ENCODE measurements at places on chromosomes 12 and 14.

DNA sequence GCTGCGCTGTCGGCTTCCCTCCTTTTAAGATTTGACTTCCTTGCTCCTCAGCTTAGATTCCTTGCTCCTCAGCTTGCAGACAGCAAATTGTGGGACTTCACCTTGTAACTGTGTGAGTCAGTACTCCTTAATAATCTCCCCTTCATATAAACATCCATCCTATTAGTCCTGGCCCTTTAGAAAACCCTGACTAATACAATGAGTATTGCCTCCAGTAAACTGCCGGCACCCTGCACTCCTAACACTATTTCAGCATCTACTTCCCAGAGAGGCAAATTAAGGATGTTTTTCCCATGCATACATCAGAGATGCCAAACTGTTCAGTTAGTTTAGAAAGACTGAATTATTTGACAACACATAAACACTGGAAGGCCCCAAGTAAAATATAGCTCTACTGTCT is 611.3 kb upstream of the TMEM132C start:
- DNase-seq = no peak

DNA sequence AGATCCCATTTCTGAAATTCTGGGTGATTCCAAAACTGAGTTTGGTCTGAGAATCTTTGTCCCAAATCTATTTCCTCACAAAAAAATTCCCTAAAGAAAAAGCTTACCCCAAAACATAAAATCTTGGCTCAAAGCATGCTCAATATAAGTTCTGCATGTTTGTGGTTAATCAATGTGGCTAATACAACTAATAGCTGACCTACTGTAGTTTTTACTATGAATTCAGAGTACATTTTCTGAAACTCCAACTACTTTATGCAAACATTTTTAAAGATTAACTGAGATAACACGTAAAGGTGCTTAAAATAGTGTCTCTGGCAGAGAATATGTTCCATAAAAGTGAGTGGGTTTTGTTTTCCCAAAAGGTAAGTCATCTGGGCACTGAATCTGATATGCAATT is 133.1 kb downstream of the MED13L start:
- no peak for DNase-seq

GRCh38 chr14:84592770-84593169 is 937.2 kb upstream of the FLRT2 start:
- no peak for DNase-seq

DNA sequence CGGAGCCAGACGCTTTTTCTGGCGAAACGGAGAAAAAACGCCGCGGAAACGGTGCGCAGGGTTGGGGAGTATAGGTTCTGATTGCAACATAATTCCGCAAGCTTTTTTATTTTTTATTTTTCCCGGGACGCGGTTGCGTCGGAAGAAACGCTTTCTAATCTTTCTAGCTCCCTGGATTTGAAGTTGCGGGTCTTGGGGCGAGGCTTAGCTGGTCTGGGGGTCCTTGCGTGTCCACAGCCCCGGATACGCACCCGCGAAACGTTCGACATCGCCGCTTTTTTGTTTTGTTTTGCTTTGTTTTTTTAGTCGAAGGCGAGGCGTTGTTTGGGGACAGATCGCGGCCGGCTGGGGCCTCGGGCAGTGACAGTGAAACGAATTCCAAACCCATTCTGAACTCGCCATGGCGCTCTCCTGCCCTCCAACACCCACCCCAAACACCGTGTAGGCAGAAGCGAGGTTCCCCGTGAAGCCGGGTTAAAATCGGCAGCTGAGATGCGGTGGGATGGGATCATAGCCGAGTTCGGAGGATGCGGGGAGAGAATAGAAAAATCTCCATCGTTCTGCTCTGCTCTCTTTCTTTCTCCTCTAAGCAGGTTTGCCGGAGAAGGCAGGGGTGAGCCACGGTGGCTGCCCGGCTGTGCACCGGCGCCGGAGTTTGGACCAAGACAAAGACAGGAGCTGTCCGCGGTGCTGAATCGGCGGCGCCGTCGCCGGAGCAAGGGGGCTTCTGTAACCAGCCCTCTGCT is 8.1 kb upstream of the LHX5 start:
- DNase-seq = no peak

GRCh38 chr12:13864081-13864673 is 117.2 kb downstream of the GRIN2B start:
- DNase-seq = peak; percentile 27

- no peak for DNase-seq
Observed at GRCh38 chr12:129613314-129613713, 290.5 kb downstream of the TMEM132D start.

DNA sequence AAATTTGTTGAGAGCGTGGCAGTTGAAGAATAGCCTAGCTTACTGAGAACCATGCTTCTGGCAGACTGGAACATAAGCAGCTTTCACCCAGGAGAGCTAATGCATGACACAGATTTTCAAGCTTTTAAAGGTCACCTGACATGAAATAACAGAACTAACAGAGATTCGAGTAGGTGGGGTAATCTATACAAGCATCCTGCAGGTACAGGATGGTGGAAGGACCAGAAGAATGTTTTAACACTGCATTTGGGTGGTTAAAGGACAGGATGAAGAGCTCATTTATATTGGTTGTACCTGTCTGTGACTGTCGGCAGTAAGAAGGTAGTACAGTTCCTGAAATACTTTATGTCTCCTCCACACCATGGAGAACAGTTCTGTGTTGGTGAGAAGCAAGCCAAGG is 8.9 kb downstream of the PELI2 start:
- no peak for DNase-seq

- DNase-seq = no peak
Observed at GRCh38 chr12:38586789-38587188, 270.2 kb downstream of the ALG10B start.

DNA sequence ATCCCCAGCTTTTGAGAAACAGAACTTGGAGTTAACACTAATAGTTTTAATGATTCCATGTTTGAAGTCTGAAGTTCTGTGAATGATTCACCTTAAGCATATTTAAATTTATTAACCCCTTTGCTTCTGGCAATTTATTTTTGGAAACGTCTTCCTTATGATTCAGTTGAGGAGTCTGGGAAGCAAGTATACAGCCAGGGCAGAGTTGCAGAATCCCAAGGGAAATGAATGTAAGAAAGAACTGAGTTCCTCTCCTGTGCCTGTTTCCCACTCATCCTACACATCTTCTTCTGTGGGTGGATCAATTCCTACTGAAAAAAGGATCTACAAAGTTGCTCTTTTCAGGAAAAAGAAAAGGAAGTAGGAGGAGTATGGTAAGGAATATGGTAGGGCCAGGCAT is 108.2 kb upstream of the CCDC91 start:
- no peak for DNase-seq

DNA sequence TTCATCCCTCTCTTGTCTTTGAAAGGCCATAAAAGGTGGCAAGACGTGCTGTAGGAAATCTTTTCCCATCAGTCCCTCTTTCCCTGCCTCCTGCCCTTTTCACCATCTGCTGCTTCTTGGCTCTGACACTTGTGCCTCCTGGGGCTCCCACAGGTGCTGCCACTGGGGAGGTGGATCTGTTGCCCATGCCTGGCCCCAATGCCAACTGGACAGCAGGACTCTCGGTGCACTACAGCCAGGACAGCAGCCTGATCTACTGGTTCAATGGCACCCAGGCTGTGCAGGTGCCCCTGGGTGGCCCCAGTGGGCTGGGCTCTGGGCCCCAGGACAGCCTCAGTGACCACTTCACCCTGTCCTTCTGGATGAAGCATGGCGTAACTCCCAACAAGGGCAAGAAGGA is 6.5 kb downstream of the CLSTN3 start:
- DNase-seq = no peak

DNA sequence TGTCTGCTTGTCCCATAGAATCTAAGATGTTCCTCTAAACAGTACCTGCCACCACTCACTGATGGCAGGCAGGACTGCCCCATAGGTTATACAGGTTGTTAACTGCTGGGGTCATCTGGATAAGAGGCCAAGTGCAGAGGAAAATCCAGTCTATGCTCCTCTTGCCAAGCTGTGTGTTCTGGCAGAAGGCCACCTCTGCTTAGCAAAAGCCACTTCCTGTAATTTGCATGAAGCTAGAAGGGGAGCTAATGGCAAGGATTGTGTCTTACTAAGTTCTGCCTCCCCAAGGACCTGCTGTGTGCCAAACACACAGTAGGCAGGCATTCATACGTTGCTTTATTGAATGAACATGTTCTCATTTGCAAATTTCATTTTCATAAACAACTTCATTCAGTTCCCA is 445.4 kb downstream of the BCL11B start:
- DNase-seq = no peak

- no peak for DNase-seq
Observed at GRCh38 chr12:71135812-71136176, 22.0 kb downstream of the TSPAN8 start.

DNA sequence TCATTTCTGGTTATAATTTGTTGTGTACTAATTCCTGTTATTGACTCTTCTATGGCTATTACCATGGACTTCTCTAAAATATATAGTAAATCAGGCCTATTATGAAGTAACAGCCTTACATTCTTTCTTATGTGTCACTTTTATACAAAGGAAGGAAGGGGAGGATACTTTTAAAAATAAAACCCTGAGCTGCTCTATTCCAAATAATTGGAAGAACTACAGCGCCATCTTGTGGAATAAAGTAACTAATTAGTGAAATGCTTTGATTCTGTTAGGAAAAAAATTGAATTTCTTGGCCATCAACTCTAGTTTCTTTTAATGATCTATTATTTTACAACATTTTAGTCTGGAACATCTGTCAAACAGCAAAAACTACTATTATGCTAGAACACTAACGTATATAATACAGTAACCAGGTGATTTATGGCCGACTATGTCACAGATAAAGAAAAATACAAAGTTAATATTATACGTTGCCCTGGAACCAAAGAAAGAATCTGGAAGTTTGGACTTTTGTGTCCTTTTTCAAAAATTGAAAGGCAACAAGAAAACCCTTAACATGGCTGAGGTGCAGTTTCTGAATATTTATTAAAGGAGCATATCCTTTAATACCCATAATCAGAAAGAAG is 55.0 kb upstream of the NELL2 start:
- no peak for DNase-seq

DNA sequence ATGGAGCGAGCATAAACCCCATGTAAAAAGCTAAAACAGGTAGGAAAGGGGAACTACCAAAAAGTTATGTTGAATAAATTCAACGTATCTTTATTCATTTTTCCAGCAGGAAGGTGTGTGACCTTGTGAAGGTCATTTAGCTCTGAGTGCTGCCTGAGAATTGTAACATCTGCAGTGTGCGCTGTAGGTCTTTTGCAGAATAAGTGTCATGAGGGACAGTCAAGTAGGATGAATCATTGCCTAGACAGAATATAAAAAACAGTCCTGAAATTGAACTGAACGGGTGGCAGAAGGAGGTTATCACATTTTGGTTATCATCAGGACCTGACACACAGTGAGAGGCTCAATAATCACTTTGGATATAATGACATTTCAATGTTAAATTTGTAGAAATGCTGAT is 334.8 kb upstream of the NOVA1 start:
- no peak for DNase-seq

DNA sequence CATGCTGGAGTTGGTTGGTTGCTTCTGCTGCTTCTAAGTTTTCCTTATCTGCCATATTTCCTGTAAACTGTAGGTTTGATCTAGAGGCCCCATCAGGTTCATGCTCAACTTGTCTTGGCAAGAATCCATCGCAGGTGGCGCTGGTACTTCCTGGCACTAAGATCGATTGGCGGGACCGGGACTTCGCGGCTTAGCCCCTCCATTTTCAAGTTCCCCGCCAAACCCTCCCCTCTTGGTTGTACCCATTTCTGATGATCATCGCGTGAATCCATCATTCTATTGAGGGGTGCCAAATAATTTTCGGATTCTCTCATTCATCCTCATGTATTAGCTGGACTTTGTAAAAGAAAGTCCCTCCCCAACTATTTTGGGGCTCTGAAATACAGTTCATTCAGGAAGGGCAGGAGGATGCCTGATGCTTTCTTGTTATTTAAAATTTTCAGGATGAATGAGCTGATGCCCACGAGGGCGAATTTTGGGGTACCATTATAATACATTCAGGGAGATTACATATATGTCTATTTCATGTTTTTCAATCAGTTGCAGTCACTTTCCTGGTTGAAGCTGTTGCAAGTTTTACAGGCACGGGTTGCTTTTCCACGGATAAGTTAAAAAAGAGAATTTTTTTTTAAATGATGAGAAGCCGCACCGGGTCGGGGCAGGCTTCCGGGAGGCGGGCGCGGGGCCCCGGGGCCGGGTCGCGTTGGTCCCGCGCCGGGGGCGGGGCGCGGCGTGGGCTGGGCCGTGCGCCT is 395 bp upstream of the BRI3BP start:
- peak; percentile 17 for DNase-seq

GRCh38 chr14:100989924-100990323 is 86.4 kb upstream of the RTL1 start:
- no peak for DNase-seq

- DNase-seq = no peak
Observed at GRCh38 chr12:129312048-129312447, 458.8 kb downstream of the GLT1D1 start.

DNA sequence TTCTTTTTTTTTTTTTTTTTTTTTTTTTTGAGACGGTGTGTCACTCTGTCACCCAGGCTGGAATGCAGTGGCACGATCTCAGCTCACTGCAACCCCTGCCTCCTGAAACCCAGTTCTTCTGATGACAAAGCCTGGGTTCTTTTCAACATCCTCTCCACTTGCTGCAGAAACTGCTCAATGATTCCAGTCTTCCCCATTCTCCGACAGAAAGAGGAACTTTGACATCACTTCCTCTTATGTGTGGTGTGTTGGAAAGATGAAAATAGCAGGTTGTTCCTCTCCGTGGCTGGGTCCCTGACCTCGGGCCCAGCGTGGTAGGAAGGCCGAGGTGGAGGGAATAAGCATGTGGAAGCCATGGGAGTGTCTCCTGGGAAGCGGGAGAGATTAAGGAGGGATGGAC is 198.4 kb downstream of the PHETA1 start:
- DNase-seq = no peak

- no peak for DNase-seq
Observed at GRCh38 chr12:103832048-103832997, 8.7 kb downstream of the NT5DC3 start.

GRCh38 chr12:4056910-4057845 is 184.0 kb upstream of the PARP11 start:
- no peak for DNase-seq

- no peak for DNase-seq
Observed at GRCh38 chr12:69328426-69328825, 19.8 kb upstream of the LYZ start.
